ENCODE measurements at places on chromosomes 5 and 9. TPM values are rescaled to one million over a fixed set of nuclear protein-coding genes. Genes with fewer than 3 reads are reported as not detected.

The RAD50 gene
- 30.8 TPM for total RNA-seq

- DNase-seq: peak; percentile 73
These were observed 113.0 kb downstream of the RPS23 start for GRCh38 chr5:82164977-82165713.

GRCh38 chr5:169430671-169431070 lies 129.7 kb upstream of the SLIT3 start:
- no peak for DNase-seq

- DNase-seq: no peak
These were observed 32.3 kb upstream of the OLFM1 start for GRCh38 chr9:135055181-135055580.

GRCh38 chr5:35417040-35417439 lies 186.8 kb upstream of the PRLR start:
- no peak for DNase-seq

The LCN9 gene
- total RNA-seq: not detected

DNA sequence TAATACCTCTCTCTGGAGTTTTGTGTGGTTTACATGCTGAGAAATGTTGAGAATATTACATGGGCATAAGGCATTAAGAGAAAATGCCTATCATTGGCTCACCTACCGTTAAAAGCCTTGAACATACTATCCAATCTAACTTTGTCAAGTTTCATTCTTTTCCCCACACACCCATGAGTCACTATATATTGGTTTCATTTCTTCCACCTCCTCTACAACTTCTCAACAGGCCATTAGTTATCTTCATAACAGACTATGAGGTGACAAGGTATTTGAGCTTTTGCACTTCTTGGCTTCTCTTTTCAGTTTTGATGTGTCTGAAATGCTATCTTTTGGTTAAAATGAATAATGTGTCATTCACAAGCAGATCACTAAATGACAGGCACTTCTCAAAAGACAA lies 288.0 kb downstream of the KCNN2 start:
- no peak for DNase-seq

The ZNG1C gene
- 26.1 TPM for total RNA-seq

GRCh38 chr9:136363949-136364748 lies 605 bp upstream of the DNLZ start:
- no peak for DNase-seq

The AQP7 gene
- total RNA-seq: 37.0 TPM

- peak; percentile 20 for DNase-seq
These were observed 13.9 kb upstream of the KIF12 start for GRCh38 chr9:114112778-114113584.

GRCh38 chr9:125990186-125990792 lies 243.1 kb downstream of the PBX3 start:
- no peak for DNase-seq

- DNase-seq: no peak
These were observed 24.6 kb downstream of the SPARC start for GRCh38 chr5:151661968-151662732.

GRCh38 chr5:173679909-173680630 lies 63.6 kb upstream of the BOD1 start:
- no peak for DNase-seq

GRCh38 chr5:164422400-164422799 lies 917.0 kb downstream of the MAT2B start:
- no peak for DNase-seq

DNA sequence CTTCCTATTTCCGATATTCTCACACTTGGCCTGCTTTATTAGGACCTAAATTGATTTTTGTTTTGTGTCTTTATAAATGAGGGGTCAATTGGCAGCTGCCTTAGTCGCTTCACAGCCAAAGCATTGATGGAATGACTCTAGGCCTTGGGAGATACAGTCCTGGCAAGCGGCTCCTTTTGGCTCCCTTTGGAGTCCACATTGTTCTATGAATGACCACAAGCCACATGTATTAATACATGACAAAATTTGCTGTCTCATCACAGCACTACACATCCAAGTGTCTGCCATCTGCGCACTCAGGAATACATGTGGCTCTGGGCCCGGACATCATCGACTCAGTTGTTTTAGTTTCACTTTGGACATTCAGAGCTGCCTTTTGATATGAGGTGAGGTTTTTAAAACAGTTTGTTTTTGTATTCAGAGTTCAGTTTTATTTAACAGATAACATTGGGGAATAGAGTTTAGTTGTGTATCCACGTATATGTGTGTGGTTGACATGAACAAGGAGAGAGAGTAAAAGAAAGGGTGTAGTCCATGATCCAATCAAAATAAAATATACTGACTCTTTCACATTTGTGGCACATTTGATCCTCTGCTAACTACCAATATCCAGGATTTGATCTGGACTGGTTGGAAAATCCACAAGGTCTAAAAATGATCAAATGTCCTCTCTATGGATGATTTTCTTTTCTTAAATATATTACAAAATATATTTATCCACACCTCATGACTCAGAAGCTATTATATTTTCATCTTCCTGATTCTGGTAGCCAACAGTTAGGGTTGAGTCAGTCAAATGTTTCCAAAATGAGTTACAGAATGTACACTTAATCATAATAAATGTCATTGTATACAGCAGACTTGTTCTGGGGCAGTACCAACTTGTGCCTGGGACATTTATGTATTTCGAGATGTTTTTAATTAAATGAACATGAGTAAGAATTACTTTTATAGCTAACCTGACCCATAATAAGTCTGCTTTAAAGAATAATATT lies 114.0 kb upstream of the MTAP start:
- peak; percentile 49 for DNase-seq

The SEMA4D gene
- total RNA-seq: 13.1 TPM

The GADD45G gene
- total RNA-seq: 8.3 TPM

DNA sequence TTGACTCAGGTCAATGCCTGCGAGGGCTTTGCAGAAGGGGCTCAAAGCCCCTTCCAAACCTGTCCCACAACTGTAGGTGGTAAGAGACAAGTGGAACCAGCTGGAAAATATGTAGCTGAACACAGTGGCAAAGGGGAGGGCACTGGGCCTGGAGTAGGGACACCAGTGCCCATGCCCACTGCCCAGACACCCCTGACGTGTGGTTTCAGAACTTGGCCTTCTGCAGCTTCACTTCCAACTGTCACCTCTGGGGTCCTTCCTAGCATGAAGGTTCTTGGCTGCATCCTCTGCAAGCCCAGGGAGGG lies 233.1 kb upstream of the IRX1 start:
- DNase-seq: no peak

DNA sequence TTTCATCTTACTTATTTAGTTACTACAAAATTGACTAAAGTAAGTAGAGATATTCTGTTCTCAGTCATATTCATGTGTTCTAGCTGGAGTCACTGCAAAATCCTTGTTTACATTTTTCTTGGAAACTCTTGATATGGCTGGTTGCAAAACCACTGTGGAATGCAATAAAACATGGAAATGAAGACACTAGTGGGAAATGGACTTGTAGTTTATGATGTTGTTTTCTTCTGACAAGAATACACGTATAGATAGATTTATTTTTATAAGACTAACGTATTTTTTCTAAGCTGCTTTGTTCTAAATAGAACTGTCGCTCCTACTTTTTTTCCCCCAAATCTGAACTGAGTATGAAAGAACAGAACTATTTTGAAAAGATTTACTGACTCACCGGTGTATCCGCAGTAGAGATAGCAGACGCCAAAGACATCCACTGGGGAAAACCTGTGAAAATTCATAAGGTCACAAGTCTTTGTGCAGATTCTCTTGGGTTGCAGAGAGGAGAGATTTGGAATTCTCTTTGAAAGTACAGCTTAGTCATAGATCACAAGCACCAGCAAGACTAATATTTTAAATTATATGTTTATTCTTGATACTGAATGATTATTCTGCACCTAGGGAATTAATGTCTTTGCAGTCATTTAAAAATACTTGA lies 119.6 kb upstream of the TAF11L2 start:
- DNase-seq: peak; percentile 44

- DNase-seq: peak; percentile 44
These were observed 206.1 kb downstream of the SLIT3 start for GRCh38 chr5:169094586-169095409.

DNA sequence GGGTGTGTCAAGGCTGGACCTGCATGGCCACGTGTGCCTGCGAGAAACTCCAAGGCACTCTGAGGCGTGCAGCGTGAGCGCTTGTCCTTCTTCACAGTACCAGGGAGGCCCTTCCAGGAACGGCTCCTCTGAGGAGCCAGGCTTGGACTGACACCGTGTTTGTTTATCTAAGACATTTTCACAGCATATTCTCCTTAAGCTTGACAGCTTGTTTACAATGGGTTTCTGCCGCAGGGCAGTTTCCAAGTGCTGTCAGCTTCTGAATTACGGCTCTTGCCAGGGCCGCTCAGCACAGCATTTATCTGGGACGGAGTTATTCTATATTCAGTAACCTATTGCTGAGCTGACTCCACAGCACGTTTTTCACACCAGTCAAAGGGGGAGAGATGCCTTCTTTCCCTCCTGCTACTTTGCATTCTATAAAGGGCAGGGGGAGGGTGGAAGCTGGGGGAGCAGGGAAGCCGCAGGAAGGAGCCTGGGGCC lies 98.4 kb downstream of the LMNB1 start:
- no peak for DNase-seq

GRCh38 chr5:116448450-116448849 lies 126.2 kb downstream of the SEMA6A start:
- no peak for DNase-seq

The TTC1 gene
- 33.3 TPM for total RNA-seq

The EFNA5 gene
- total RNA-seq: 20.8 TPM

GRCh38 chr5:30030101-30030500 lies 1163.4 kb upstream of the CDH6 start:
- DNase-seq: no peak

- no peak for DNase-seq
These were observed 45.5 kb downstream of the IRF1 start for GRCh38 chr5:132444841-132445639.

DNA sequence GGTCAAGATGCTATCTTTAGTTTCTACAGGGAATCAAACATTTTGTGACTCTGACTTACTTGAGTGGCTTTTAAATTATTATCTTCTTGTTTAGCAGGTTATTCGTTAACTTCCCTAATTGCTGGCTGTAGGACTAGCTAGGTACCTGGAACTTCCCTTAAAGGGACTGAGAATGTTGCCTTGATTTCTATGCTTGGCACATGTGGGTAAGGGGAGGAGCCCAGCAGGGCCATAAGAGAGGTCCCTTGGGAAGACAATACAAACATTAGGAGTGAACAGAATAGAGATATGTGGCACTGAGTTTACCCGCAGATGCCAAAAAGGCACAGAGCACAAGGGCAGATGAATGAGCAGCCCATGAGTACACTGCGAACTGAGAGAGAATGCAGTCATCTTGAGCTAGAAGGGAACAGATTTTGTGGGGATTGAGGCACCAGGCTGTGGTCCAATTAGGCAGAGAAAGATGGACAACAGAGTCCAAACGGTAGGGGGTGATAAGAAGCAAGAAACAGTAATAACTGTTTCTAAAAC lies 9.8 kb downstream of the CKMT2 start:
- DNase-seq: no peak

- DNase-seq: no peak
These were observed 357.3 kb downstream of the SPOCK1 start for GRCh38 chr5:137141779-137142178.

DNA sequence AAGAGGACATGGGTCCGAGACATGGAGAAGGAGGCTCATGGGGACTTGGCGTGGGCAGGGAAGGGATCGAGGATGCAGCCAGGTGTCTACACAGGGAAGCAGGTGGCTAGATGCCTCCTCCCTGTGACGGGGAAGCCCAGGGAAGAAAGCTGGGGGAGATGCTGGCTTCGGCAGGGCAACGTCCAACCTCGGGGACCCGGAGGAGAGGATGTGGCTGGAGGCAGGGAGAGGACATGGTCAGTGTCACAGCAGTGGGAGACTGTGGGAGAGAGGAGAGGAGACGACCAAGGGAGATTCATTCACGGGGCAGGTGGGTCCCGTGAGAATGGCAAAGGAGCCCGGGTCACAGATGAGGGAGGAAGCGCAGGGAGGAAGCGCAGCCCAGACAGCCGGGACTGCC lies 73.2 kb upstream of the PHYKPL start:
- no peak for DNase-seq

DNA sequence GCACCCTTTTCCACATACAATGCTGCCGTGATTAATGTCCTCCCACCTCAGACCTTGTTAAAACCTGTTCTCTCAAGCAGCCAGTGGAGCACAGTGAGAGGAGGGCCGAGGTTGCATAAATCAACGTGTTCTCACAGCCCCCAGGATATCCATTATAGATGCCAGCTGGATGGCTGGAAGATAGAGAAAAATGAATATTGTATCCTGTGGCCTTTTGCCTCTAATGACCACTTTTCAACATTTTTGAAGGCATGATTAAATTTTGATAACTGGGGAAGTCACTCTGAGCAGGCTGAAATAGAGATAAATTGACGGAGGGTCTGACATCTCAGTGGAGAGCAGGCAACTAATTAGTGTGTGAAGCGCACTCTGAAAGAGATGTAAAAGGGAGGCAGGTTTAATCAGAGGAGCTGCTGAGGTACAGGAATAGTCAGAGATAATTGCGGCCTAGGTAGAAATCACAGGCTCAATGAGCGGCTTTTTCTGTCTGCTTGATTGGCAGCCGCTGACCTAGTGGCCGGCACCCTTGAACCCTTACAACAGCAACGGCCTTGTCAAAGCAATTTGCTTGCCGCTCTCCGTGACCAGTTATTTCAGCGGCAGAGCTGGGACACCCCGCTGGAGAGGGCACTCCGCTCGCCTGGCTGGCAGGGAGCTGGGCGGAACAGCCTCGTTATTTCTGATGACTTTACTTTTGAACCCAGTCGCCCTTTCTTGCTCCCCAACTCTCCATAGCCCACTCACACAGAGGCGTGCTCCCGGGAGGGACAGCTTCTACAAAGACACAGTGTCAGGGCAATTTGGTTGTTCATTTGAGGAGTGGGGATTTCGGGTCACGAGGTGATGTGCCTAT lies 560.7 kb downstream of the PSAT1 start:
- DNase-seq: no peak

GRCh38 chr9:115195912-115196311 lies 78.0 kb upstream of the TNC start:
- no peak for DNase-seq

The CATSPER3 gene
- not detected for total RNA-seq

The ISCA1 gene
- total RNA-seq: 34.9 TPM

The MAP1B gene
- 44.1 TPM for total RNA-seq

The RALGPS1 gene
- 11.9 TPM for total RNA-seq

The ETF1 gene
- 74.8 TPM for total RNA-seq

DNA sequence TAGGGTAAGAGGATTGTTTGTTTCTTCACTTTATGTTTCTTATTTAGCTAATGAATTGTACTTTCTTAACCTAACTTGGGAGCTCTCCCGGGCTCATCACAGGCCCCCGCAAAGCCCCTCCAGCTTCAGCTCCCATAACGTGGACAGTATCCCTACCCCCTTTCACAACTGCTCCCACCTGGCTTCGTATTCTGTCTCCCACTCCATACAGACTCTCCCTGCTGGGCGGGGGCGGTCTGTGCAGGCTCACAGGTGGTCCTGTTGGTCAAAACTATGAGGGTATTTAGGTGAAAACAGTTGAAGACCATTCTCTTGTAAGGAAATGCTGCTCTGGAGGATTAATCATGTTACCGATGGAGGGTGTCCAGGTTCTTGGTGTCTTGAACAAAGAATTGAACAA lies 805.3 kb downstream of the SEMA5A start:
- no peak for DNase-seq

The C5orf46 gene
- 5.0 TPM for total RNA-seq

The IL13 gene
- 0.10 TPM for total RNA-seq

GRCh38 chr5:142686210-142686734 lies 382 bp upstream of the FGF1 start:
- DNase-seq: no peak

All from skin of body (tissue), 3 donors.